Stimulated activated CD8-positive, alpha-beta memory T cell treated with anti-CD3 and anti-CD28 coated beads, Interleukin-15, amount 100 ng/mL, for 48 hours (primary cell): ENCODE measurements at places on chromosomes 2 and 18.

DNA sequence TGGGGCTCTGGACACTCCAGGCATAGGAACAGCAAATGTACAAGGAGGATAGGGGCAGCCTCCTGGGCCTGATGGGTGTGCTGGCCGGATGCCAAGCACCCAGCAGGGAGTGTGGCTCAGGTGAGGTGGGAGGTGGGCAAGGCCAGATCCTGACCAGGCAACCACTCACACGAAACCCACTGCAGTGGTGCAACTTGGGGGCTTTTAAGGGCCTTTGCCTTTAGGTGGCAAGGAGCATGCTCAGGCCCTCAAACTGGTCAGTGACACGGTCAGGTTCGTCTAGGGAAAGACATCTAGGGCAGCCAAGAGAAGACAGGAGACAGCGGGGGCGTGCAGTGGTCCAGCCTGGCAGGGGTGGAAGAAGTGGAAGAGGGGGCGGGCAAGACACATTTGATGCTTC lies 18.4 kb upstream of the TEX51 start:
- DNase-seq: no peak

- DNase-seq: no peak
Observed at GRCh38 chr2:64284751-64285150, 140.5 kb upstream of the PELI1 start.

DNA sequence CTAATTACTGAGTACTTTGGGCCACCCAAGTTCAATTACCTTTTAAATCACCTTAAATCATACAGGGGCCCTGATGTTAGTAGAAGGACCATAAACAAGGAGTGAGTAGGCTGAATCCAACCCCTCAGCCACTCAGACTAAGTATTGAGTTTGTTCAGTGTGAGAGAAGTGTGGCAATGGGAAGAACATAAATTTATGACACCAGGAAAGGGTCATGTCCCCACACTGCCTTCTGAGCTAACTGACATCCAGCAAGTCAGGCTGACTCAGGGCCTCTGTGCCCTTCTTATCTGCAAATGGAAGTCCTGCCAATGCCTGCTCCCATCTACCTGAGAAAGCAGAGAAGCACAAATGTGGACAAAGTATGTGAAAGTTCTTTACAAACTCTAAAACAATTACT lies 12.9 kb downstream of the PLEKHM3 start:
- DNase-seq: no peak

- DNase-seq: no peak
Observed at GRCh38 chr2:219451661-219452360, 17.2 kb downstream of the SPEG start.

- DNase-seq: no peak
Observed at GRCh38 chr2:66111706-66112105, 323.2 kb upstream of the MEIS1 start.

DNA sequence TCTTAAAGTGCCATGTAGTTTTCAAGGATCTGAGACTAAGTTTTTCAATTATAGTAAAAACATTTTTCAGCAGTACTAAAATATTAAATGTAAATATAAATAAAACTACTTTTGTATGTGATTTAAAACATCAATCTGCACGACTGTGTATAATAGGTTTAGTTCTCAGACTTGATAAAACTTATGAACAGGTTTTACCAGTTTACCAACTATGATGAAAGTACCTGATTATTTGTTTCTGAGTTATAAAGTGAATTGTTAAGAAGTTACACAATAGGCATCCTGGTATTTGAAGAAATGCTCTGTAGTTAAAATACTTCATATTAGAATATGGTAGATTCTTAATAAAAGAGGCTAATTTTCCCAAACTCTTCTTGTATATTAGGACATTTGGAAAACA lies 14.8 kb downstream of the RELCH start:
- no peak for DNase-seq

GRCh38 chr2:174495365-174496012 lies 8.7 kb upstream of the GPR155 start:
- no peak for DNase-seq

- DNase-seq: no peak
Observed at GRCh38 chr2:226661789-226662545, 137.7 kb downstream of the IRS1 start.

GRCh38 chr18:41170346-41170745 lies 784.7 kb upstream of the PIK3C3 start:
- DNase-seq: no peak

DNA sequence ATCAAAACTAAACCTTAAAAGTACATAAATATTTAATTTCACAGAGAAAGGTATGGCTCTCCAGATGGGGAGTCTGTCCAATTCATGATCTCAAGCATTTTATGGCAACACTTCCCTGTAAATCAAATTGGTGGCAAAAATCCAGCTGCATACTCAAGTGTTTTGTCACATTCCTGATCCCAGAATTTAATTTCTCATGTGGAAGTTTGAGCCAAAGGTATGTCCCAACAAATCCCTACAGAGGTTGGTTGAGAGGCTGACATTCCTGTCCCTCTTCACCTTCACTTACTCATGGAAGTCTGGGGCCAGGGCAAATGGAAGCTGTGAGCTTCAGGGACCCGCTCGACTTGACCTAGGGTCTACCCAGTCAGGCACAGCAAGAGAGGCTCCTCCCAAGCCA lies 17.7 kb downstream of the KLF7 start:
- DNase-seq: no peak

- peak; percentile 12 for DNase-seq
Observed at GRCh38 chr2:109057686-109058085, 68.7 kb upstream of the EDAR start.

DNA sequence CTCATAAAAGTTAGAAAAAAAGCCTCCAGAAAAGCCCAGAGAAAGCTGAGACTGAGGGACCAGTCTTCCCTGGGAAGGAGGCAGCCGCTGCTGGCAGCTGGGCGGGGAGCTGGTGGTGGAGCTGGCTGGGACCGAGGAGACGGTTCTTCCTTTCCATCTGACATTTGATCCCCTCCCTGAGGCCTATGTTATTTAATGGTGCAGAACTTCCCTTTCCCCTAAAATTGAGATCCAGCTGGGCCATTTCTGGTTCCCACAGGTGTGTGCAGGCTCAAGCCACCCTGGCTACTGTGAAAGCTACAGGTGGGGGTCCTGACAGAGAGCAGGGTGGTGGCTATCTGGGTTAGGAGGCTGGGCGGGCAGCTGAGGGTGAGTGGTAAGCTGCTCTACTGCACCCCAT lies 81.5 kb upstream of the FZD7 start:
- no peak for DNase-seq

DNA sequence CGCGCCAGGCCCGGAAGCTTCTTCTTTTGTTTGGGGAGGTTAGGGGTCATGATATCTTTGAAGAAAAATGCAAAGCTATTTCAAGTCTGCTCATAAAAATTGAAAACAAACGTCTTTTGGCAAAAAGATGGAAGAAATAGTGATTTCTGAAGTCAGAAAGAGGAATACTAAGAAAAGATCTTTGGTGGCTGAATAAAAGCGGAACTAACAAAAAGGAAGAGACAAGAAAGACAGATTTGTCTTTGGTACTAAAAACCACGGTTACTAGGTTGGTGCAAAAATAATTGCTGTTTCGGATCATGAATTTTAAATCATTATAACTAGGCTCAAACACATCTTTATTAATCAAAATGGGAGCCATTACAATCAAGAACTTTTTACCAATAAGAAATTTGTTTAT lies 164.6 kb upstream of the TRIB2 start:
- DNase-seq: no peak

GRCh38 chr2:25280051-25280687 lies 61.6 kb downstream of the DNMT3A start:
- no peak for DNase-seq
